ENCODE measurements at places on chromosomes 1 and 21. TPM values are rescaled to one million over a fixed set of nuclear protein-coding genes. Genes with fewer than 3 reads are reported as not detected.

MAEL gene
- total RNA-seq: not detected

LY9 gene
- total RNA-seq: not detected

MPL gene
- not detected for total RNA-seq

DIO1 gene
- total RNA-seq: not detected

FPGT gene
- total RNA-seq: 10.3 TPM

OR2L3 gene
- not detected for total RNA-seq

HHAT gene
- 12.9 TPM for total RNA-seq

NCMAP gene
- 1.5 TPM for total RNA-seq

TSTD1 gene
- total RNA-seq: 116 TPM

PPIAL4G gene
- not detected for total RNA-seq

KCNT2 gene
- total RNA-seq: 1.2 TPM

IL12RB2 gene
- 0.17 TPM for total RNA-seq

KCNJ10 gene
- not detected for total RNA-seq

TMOD4 gene
- not detected for total RNA-seq

NEGR1 gene
- 4.0 TPM for total RNA-seq

CHODL gene
- 1.3 TPM for total RNA-seq

OR6K2 gene
- not detected for total RNA-seq

CLEC20A gene
- total RNA-seq: not detected

TIAM1 gene
- total RNA-seq: 6.7 TPM

GPR161 gene
- 16.4 TPM for total RNA-seq

RORC gene
- 0.17 TPM for total RNA-seq

CACNA1S gene
- total RNA-seq: not detected

ZNF648 gene
- 1.0 TPM for total RNA-seq

AKR7A2 gene
- total RNA-seq: 85.6 TPM

EDARADD gene
- 4.7 TPM for total RNA-seq

SGIP1 gene
- 6.9 TPM for total RNA-seq

SPOCD1 gene
- 29.4 TPM for total RNA-seq

UMODL1 gene
- total RNA-seq: not detected

ETV3 gene
- 16.6 TPM for total RNA-seq

GPR52 gene
- total RNA-seq: 0.41 TPM

DCST1 gene
- total RNA-seq: not detected

PDE4B gene
- 0.33 TPM for total RNA-seq

RGS16 gene
- 2.9 TPM for total RNA-seq

LMNA gene
- 251 TPM for total RNA-seq

PLCH2 gene
- 0.92 TPM for total RNA-seq

ACP6 gene
- 10.1 TPM for total RNA-seq

DYNLT5 gene
- not detected for total RNA-seq

Measured in kidney epithelial cell (primary cell).